Naive B cell (primary cell): ENCODE measurements at places on chromosomes 7 and 10. TPM values are rescaled to one million over a fixed set of nuclear protein-coding genes. Genes with fewer than 3 reads are reported as not detected.

GRCh38 chr10:122148876-122149560 lies 122.1 kb upstream of the BTBD16 start:
- peaks cover 7% of the 10 kb centered on the region for H3K27me3 ChIP-seq
- no peak overlapping the region for H3K27ac ChIP-seq
- no peak overlapping the region for H3K4me3 ChIP-seq
- DNase-seq = no peak
- no peaks in the 10 kb centered on the region for H3K4me1 ChIP-seq

DNA sequence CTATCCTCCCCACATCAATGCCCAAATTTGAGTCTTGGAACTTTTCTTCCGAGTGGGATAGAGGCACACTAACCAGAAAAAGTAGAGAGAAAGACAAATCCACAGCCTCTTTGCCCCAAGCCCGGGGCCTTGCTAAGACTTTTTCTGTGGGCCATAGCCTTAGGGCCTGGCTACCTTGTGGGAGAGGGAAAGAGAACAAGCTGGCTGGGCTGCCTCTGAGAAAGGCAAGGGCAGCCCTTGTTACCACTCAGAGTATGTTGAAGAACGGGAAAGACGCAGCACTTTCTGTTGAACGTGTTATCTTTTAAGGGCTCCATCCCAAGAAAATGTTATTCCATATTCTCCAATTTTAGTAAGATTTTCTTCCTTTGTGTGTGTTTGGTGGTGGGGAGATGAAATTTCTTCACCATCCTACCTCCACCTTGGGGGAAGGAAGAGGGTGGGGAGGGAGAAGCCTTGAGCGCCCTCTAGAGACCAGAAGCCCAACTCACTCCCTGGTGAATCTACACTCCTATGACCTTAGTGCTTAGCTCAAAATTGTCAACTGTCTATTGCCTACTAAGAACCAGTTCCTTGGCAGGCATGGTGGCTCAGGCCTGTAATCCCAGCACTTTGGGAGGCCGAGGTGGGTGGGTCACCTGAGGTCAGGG lies 3.9 kb upstream of the NRF1 start:
- peaks cover 57% of the 10 kb centered on the region for H3K4me1 ChIP-seq
- no peak overlapping the region for H3K4me3 ChIP-seq
- H3K27me3 ChIP-seq = no peaks in the 10 kb centered on the region
- H3K36me3 ChIP-seq = no peaks in the 10 kb centered on the region

DNA sequence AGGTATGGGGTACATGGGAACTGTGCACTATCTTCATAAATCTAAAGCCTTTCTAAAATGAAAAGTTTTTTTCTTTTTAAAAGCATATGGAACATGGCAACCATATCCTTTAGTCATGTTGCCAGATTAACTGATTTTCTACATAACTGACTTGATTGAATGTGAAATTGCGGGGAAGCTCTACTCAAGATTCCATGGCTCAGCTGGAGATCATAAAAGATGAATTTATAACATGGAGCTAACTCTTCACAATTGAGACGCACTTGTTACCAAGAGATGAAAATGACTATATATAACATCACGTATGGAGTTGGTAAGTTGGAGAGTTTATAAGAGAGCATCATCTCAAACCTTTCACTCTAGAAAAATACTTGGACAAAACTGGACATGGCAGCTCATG lies 190.2 kb upstream of the MYO3A start:
- no peak overlapping the region for H3K27ac ChIP-seq
- H3K36me3 ChIP-seq = no peaks in the 10 kb centered on the region
- DNase-seq = no peak
- H3K27me3 ChIP-seq = peaks cover 23% of the 10 kb centered on the region
- peaks cover 1% of the 10 kb centered on the region for H3K4me1 ChIP-seq

DNA sequence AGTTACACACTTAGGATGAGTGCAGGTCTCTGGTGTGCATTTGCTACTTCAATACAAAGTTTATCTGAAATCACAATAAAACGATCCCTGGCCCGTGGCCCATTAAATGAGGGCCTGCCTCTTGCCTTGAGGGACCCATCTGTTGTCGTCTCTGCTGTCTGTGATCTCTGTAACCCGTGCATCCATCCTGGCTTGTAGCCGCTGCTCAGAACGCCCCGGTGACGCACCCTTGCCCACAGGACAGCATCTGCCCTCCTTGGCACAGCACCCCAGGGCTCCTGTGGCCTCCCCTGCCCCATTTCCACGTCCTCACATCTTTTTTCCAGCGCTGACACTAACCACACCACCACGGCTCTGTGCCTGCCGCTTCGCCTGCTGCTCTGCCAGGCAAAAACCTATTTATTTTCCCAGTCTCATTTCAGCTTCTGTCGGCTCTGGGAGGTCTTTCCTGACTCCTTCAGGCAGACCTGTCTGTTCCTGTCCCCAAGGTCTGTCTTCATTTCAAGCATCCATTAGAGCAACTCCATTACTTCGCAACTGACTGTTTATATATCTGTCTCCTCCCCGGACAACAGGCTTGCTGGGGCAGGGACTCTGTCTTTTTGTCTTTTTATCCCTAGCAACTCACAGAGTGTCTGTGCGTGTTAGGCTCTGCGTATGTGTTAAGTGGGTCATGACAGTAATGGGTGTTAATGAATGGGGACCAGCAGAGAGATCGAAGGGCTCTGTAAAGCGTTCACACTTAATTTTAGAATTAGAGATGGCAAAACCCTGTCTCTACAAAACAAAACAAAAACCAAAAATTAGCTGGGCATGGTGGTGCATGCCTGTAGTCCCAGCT lies 16.4 kb downstream of the CARD11 start:
- peaks cover 49% of the 10 kb centered on the region for H3K36me3 ChIP-seq
- DNase-seq = no peak
- H3K27me3 ChIP-seq = no peaks in the 10 kb centered on the region
- H3K27ac ChIP-seq = peak overlapping the region; percentile 87
- H3K4me1 ChIP-seq = peaks cover 48% of the 10 kb centered on the region
- H3K4me3 ChIP-seq = no peak overlapping the region

- DNase-seq = no peak
- H3K36me3 ChIP-seq = no peaks in the 10 kb centered on the region
- peaks cover 19% of the 10 kb centered on the region for H3K4me1 ChIP-seq
- no peak overlapping the region for H3K4me3 ChIP-seq
- no peaks in the 10 kb centered on the region for H3K27me3 ChIP-seq
Observed at GRCh38 chr7:111107579-111107978, 16.7 kb downstream of the LRRN3 start.

DNA sequence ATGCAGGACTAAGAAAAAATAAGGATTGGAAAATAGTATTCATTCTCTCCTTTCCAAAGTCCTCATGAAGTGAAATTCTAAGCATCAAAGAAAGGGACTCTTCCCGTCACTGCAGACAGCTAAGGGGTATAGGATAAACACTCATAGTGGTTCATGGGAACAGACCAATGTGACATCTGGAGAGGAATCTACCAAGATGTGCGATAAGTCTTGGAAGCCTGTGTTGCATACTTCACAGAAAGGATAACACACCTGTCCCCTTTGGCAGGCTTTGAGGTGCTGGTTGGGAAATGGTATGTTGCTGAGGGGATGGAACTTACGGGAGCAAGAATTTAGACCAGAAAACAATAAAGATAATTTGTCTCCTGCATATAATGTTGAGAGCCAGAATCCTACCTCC lies 248.1 kb downstream of the ARHGAP21 start:
- H3K36me3 ChIP-seq = no peaks in the 10 kb centered on the region
- no peak overlapping the region for H3K4me3 ChIP-seq
- no peaks in the 10 kb centered on the region for H3K27me3 ChIP-seq

- H3K27ac ChIP-seq = no peak overlapping the region
- no peaks in the 10 kb centered on the region for H3K4me1 ChIP-seq
- no peaks in the 10 kb centered on the region for H3K36me3 ChIP-seq
- no peak for DNase-seq
Observed at GRCh38 chr7:16741676-16742075, 11.9 kb upstream of the TSPAN13 start.

GRCh38 chr10:76582531-76582930 lies 1055.1 kb downstream of the KCNMA1 start:
- no peak overlapping the region for H3K27ac ChIP-seq
- no peaks in the 10 kb centered on the region for H3K36me3 ChIP-seq
- no peaks in the 10 kb centered on the region for H3K4me1 ChIP-seq
- no peaks in the 10 kb centered on the region for H3K27me3 ChIP-seq

GRCh38 chr10:77378366-77379349 lies 258.9 kb downstream of the KCNMA1 start:
- H3K4me3 ChIP-seq = no peak overlapping the region
- no peak for DNase-seq
- H3K27ac ChIP-seq = no peak overlapping the region
- H3K27me3 ChIP-seq = peaks cover 14% of the 10 kb centered on the region
- no peaks in the 10 kb centered on the region for H3K36me3 ChIP-seq

Gene ZNF853
- 1.4 TPM for polyA plus RNA-seq

Gene IGFBP3
- polyA plus RNA-seq = not detected

Gene FAM25A
- not detected for polyA plus RNA-seq

Gene ARMH3
- 29.9 TPM for polyA plus RNA-seq

Gene ADAM8
- polyA plus RNA-seq = 32.6 TPM
